Esophagus mucosa (tissue), 1 donor: ENCODE measurements at places on chromosomes 5 and 9. TPM values are rescaled to one million over a fixed set of nuclear protein-coding genes. Genes with fewer than 3 reads are reported as not detected.

C5orf63 gene
- total RNA-seq, result 5.1 TPM

GRCh38 chr5:91162534-91163381 lies 220.4 kb downstream of the ARRDC3 start:
- ATAC-seq, result peak; percentile 99

- no peak for ATAC-seq
Measured at GRCh38 chr5:74009502-74009901, 383.5 kb downstream of the ARHGEF28 start.

- no peak for ATAC-seq
Measured at GRCh38 chr9:2700909-2701550, 16.3 kb upstream of the KCNV2 start.

DNA sequence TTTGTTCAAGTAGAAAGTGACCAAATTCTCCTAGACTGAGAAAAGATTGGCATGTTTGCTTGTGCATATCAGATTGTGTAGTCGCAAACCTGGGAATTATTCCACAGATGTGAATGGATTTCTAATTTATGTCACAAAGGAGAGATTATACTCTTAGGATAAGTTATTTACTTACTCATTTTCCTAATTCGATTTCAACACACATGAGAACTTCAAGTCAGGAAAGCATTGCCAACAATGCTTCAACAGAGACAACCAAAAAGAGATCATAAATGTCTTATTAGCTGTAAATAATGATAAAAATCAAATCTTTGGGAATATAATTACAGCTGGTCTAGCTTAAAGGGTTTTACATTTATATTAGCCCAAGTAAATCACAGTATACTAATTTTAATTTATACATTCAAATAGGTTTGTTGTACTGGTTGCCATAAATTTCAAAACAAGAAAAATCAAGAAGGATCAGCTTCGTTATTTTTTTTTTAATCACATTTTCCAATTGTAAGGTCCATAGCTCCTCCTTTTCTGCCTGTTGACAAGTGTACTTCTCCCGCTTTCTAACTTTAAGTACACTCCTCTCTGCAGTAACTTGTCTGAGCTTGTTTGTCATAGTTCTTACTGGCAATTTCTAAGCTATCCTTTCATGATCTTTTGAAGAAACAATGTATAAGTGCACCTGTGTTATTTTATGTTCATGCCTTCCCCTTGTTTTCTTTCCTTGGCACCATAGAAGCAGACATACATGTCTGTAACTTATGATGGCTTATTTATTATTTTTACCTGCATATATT lies 246.6 kb downstream of the DEPDC1B start:
- ATAC-seq, result peak; percentile 48
